ENCODE measurements at places on chromosomes 12 and 14.

- no peak for DNase-seq
Observed at GRCh38 chr12:52189376-52190174, 2.2 kb downstream of the KRT80 start.

GRCh38 chr12:124082687-124083086 is 109.7 kb downstream of the ZNF664 start:
- no peak for DNase-seq

DNA sequence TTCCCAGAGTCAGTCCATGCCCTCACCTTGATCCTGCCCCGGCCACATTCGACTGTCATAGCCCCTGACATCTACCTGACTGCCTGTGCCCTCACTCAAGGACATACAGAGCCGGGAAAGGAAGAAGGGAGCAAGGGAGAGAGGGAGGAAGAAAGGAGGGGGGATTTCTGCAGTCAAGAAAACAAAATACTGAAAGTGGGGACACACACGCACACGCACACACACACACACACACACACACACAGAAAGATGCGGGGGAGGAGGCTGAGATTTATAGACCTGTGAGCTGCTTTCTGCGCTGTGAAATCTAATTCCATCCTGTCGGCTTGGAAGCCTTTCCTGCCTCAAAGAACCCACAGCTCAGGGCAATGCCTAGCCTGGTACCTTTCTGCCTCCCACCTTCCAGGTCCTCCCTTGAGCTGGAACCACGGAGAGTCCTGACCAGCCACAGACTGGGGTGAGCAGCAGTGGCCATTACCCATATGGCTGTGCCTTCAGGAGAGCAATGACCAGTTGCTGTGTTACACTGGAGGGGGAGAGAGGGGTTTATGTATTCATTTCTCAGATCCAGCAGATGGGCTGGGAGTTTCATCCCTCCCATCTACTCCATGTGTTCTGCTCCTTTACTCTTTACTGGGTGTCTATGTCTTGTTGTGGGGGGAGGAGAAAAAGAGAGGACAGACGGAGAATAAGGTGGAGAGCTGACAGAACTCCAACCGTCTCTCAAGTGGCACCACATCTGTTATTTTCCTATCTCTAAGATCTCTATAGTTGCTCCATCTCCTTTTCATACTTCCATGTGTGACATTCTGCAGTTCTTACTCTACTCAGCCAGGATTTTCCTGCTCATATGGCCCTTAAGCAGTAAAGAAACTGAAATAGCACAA is 12.9 kb downstream of the C14orf93 start:
- no peak for DNase-seq

GRCh38 chr14:29558516-29558915 is 369.1 kb downstream of the PRKD1 start:
- no peak for DNase-seq

GRCh38 chr12:77924703-77925102 is 94.0 kb downstream of the NAV3 start:
- DNase-seq = no peak

DNA sequence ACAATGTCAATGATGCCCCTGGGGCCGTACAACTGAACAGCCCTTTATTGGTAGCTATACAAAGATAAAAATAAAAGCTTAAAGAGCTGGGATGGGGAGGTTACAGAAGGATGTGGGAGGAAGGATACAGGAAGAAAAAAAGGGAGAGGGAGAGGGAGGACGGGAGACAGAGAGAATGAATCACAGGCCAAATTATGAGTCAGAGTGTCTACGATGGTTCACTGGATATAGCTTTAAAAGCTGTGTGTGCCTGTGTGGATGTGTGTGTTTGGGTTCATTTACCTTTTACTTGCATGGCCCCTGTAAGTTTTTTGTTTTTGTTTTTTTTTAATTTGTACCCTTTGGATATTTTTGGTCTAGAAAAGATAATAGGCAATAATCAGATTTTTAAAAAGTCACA is 111.9 kb downstream of the CCDC60 start:
- DNase-seq = peak; percentile 49

DNA sequence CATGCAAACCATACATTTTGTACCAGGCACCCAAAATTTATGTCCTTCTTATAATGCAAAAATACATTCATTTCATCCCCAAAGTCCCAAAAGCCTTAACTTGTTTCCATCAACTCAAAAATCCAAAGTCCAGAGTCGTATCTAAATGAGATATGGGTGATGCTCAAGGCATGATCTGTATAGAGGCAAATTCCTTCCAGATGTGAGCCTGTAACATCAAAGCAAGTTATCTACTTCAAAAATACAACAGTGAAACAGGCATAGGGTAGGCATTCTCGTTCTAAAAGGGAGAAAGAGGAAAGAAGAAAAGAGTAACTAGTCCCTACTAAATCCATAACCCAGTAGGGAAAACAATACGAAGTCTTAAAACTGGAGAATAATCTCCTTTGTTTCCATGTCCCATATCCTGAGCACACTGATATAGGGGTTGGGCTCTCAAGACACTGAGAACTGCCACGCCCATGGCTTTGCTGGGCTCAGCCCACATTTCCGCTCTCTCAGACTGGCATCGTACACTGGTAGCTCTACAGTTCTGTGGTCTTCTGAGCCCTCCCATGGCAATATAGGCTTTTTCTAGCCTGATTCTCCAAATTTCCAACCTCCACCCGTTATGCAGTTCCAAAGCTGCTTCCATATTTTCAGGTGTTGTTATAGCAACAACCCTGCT is 232.8 kb downstream of the TMTC2 start:
- DNase-seq = no peak

- peak; percentile 51 for DNase-seq
Observed at GRCh38 chr14:64363265-64363846, 24.8 kb upstream of the MTHFD1 start.

DNA sequence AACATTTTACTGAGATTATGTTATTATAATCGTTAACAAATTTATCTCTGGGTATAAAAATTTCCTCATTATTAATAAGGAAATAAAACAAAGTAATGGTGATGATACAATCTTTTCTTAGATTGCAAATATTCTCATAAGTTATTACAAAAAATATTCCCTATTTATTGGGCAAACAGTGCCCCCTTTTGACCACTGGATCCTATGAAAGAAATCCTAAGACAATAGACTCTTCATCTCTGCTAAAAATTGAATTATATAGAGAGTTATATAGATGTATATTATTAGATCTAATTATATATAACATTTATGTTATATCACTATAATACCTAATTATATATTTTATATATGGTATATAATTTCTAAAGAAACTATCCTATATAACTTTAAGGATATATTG is 94.2 kb upstream of the FGD4 start:
- peak; percentile 32 for DNase-seq

DNA sequence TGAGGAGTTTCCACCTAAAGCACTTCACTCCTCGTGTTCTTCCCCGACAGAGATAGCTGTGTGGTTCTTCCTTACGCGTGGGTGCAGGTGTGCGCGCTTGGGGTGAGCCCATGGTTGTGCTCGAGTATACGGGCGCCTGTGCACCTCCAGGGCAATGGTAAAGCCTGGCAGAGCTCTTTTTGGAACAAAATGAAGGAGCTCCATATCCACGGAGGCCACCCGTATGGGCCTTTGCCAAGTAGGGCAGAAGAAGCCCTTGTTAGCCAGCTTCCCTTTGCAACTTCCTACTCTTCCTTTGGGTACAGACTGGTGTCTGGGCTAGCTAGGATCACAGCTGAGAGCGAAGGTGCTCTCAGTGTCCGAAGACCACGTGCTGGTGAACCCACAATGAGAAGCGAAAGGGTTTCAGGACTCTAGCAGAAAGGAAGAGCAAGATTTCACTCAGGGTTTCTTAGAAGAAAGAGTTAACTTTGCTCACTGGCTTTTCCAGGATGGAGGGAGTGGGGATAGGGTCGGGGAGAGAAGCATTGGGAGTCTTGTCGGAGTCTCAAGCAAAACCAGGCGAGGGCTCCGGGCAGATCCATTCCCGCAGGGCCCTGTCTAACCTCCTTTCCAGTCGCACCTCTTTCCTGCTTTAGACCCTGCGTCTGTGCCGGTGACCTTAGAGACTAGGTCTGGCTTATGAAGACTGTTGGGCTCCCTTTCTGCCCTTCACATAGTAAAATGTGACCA is 960 bp upstream of the LRFN5 start:
- DNase-seq = no peak

DNA sequence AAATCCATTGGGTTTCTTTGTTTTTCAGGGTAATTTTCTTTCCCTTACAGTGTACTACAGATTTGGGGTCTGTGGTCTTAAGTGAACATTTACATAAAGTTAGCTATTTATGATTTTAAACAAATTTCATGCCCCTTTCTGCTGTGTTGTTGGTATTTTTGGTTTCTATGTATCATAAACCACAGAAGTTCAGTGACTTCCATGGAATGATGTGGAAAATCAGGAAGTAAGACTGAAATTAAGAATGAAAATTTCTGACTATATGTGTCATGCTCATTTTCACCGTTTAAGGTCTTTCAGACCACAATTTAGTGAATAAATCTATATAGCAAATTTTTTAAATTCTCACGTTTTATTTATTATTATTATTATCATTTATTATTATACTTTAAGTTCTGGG is 31.7 kb downstream of the ETV6 start:
- no peak for DNase-seq

GRCh38 chr12:96047229-96048211 is 12.1 kb upstream of the LTA4H start:
- peak; percentile 99 for DNase-seq

DNA sequence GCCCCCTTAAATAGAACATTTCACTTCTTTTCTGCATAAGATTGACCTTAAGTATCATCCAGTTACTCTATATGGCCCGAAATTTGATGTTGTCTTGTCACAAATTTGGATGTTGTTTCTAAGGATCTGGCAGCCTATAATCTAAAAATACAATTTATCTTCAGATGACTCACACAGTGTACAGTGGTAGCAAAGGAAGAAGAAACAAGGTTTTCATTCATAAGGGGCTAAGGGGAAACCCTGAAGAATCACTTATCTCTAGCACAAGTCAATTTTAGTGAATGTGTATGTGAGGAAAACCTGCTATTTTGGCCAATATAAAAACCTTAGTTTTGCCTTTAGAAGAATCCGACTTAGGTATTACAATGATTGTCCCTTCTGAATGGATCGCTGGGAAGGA is 606.3 kb upstream of the LRFN5 start:
- no peak for DNase-seq

DNA sequence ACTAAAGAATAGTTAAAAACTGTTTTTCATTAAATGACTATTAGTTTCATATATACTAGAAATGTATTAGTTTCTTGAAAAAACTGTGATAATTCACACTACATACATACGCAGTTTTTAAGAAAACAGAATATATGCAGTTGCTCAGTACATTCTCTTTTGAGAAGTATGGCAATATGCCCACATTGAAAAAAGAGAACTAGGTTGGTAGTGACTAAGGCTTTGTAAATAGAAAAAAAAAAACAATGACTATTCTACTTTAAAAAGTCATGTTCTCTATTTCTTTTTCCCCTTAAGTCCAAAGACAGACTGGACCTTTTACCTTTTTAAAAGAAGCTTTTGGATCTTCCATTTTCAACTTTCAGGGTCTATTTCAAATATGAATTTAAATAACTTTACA is 25.0 kb downstream of the SNX6 start:
- DNase-seq = peak; percentile 48

- DNase-seq = no peak
Observed at GRCh38 chr14:49220492-49220891, 365.7 kb downstream of the RPS29 start.

- peak; percentile 65 for DNase-seq
Observed at GRCh38 chr12:123141615-123142517, 9.0 kb downstream of the PITPNM2 start.

DNA sequence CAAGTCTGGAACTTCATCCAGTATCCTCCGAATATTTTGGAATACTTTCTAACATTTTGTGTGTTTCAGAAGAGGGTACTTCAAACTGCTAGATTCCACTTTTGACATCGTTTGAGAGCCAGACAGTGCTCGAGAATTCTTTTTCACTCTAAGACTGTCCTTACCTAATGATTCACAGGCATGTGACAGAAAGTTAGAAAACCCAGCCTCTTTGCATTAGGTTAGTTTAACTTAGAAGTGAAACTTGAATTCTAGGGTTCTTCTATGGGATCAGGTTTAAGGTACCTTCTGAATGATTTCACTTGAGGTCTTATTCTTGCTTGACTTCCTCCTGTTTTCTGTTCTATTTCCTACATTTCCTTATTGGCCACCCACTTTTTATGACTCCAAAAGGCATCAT is 431.8 kb downstream of the SLC6A15 start:
- no peak for DNase-seq

- DNase-seq = no peak
Observed at GRCh38 chr12:84135586-84136279, 776.9 kb downstream of the SLC6A15 start.

- DNase-seq = no peak
Observed at GRCh38 chr12:124508381-124509079, 58.9 kb downstream of the NCOR2 start.

GRCh38 chr12:101501410-101501995 is 26.4 kb downstream of the SPIC start:
- peak; percentile 17 for DNase-seq

- no peak for DNase-seq
Observed at GRCh38 chr12:26238341-26239121, 43.2 kb downstream of the SSPN start.

DNA sequence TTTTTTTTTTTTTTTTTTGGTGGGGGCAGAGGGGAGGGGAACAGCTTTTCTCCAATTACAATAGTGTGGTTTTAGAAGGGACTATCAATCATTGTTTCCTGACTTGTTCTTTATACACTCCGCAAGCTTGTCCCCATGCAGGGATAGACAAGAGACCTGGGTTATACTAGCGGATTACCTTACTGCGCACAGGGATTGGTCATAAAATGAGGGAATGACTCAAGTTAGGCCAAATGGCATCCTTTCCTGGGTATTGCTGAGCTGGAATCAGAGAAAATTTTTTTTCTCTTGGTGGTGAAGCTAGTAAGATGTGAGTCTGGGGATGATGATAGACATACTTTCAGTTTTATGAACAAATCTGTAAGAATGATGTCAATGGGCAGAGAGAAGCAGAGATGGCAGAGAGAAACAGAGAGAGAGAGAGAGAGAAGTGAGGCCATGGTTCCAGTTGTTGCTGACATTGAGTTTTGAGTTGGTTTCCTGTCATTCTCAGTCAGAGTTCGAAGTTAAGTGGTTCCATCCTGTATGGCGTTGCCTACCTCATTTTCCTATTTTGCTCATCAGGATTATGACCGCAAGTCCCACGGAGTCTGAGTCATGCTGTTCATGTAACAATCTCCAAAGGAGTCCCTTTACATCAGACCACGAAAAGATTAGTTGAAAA is 59.1 kb upstream of the OTOGL start:
- peak; percentile 9 for DNase-seq

GRCh38 chr12:129815846-129816245 is 88.0 kb downstream of the TMEM132D start:
- no peak for DNase-seq

- DNase-seq = peak; percentile 99
Observed at GRCh38 chr14:77314043-77314442, 6.6 kb downstream of the POMT2 start.

- DNase-seq = no peak
Observed at GRCh38 chr12:79333144-79333543, 357.6 kb downstream of the PAWR start.

GRCh38 chr12:12890543-12891079 is 751 bp upstream of the GPRC5A start:
- DNase-seq = peak; percentile 82

- peak; percentile 56 for DNase-seq
Observed at GRCh38 chr12:83823386-83824045, 1089.1 kb downstream of the SLC6A15 start.

GRCh38 chr12:45243963-45244362 is 28.1 kb downstream of the ANO6 start:
- no peak for DNase-seq
